GM12865 (cell line): ENCODE measurements at places on chromosomes 6 and 20.

DNA sequence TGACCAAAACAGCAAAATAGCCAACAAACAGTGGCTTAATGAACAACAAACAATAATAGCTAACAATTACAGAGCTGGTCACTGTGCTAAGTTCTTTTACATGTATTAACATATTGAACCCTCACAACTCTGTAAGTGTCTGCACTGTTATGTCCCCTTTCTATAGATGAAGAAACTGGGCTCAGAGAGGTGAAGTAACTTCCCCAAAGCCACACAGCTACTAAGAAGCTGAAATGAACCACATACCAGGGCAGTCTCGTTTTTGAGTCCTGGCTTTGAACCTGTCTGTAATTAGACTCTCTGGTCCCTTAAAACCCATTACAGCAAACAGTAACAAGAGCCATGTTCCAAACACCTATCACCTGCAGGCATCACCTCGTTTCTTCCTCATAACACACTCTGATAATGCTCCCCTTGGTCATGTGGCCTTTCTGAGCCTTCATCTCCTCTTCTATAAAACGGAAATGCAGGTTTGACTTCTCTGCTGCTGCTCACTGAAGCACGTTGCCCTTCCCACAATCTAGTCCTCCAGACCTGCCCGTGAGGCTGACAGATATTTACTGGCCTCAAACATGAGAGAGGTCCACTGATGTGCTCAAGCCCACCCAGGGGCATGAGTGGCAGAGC, 23.3 kb downstream of the KCNK15 start:
- DNase-seq, result no peak

- DNase-seq, result no peak
These were observed 139.0 kb downstream of the MAP3K4 start for GRCh38 chr6:161130541-161130940.

DNA sequence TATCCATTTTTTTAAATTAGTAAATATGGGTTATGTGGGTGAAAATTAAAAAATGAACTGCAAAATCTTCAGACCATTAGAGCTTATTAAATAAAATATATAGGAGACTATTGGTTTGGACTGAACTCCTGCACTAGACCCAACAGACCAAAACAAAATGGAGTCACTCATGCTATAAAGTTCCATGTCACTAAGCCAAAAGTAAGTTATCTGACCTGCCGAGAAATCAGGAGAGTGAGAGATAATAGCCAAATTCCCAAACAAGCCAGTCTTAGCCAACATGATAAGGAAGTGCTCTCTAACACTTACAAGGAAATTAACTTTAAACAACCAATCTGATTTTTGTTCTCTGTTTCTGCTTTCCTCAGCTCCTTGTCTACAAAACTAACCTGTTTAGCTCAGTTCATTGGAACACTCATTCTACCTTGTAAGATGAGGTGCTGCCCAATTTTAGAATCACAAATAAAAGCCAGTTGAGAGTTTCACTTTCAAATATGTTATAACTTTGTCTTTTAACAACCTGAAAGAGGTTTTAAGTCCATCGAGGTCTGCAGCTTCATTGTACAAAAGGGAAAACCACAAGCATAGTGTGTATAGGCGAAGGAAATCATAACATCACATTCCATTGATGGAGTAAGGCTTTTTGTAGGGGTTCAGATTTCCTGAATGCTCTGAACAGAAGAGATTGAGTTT, 220.5 kb downstream of the TENT5A start:
- DNase-seq, result peak; percentile 17

- peak; percentile 56 for DNase-seq
These were observed 57.5 kb downstream of the SNRNP48 start for GRCh38 chr6:7647504-7647903.

DNA sequence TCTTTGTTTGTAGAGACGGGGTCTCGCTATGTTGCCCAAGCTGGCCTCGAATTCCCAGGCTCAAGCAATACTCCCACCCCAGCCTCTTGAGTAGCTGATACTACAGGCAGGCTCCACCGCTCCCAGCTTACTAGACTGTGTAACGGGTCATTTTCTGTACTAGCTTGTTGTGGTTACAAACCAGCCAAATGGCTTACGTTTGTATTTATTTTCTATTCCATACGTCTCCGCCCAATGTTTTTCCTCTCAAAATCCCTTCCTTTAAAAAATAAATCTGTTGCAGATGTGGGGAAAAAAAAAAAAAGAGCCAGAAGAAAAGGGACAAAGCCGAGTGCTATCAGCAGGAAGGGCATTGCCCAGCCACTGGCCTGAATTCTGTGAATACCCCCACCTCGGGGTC, 41.6 kb downstream of the PRND start:
- DNase-seq, result no peak

DNA sequence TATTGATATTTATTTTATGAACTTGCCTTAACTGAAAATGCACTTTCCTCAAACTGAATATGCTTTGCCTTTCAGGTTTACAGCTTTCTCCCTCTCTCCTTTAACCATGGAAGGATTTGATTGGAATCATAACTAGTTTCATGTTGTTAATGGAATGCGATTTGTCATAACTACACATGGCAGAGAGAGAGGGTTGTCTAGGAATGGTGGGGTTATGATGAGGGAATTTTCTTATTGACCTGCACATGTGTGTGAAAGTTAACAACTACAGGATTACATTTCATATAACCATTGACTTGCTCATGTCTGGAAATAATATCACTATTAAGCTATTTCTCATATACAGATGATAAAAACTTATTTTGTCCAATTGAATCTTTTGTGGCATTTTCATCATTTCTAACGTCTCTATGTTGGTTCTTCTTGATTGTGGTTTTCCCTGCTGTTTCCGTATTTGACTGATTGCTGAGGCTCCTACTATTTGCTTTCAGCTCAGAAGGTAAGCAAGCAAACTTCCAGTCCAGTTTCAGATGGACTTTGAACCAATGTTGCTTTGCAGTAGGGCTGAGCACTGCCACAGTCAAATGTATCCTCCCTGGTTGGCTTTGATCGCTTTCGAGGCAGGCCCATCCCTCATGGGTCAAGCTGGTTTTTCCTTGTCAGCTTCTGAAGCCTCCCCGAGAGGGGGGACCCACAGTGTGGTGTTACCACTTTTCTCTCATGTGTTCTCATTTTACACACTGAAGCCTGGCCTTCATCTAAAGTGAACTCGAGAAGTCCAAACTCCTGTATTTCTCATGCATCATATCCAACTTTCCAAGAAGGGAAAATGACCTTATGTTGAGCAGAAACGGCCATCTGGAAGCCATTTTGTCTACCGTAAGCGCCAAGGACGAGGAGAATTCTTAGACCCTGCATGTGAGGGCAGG, 7.6 kb upstream of the CCN2 start:
- DNase-seq, result no peak

DNA sequence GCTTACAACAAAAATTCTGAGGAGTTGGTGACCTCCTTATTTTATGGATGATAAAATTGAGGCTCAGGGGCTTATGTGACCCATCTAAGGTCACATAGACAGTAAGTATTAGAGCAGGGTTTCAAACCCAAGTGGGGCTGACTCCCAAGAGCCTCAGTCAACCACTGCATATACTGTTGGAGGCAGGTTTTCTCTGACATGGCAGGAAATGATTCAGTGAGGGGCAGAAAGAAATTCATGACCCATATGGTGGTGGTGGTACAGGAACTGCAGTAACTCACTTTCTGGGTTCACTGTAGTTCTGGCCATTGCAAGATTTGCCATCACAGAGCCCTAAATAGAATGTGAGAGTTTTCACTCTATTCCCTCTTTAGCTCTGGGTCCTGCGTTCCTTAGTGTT, 132.0 kb upstream of the ENPP5 start:
- DNase-seq, result no peak

GRCh38 chr6:107674995-107675738, 148.9 kb downstream of the SCML4 start:
- DNase-seq, result peak; percentile 90

GRCh38 chr20:5703681-5704101, 46.5 kb upstream of the SHLD1 start:
- DNase-seq, result no peak

DNA sequence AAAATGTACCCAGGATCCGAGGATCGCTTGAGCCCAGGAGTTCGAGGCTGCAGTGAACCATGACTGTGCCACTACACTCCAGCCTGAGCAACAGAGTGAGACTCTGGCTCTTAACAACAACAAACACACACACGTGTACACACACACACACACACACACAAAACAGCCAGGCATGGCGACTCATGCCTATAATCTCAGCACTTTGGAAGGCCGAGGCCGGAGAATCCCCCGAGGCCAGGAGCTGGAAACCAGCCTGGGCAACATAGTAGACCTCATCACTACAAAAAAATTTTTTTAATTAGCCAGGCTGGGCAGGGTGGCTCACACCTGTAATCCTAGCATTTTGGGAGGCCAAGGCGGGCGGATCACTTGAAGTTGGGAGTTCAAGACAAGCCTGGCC, 23.3 kb upstream of the ARFGEF2 start:
- no peak for DNase-seq
